ENCODE measurements at places on chromosomes 7 and 10.

DNA sequence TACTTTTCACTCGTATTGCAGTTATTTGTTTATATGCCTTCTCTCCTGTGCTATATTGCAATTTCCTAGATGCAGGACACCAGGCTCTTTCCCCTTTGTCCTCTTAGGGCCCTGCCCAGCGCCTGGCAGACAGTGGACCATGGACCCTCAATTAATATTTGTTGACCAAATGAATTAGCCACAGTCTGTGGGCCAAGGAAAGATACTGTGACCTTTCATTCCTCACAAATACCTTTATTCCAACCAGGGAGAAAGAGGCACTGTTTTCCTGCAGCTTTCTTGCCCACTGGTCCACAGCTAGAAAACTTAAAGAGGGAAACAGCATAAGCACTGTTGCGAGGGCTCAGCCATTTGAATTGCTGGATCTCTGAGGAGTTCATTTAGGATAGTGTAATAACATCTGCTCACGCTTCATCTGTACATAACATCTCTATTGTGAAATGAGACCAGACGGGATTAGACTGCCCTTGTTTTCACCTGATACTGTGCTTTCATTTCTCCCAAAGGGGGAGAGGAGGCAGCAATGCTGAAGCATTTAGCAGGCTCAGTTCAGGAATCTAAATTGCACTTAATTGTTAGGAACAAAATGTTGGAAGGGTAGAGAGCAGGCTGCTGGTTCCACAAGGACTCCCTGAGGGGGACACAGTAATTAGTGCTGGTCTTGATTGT lies 46.7 kb downstream of the TNS3 start:
- no peaks in the 10 kb centered on the region for H3K36me3 ChIP-seq
- peaks cover 11% of the 10 kb centered on the region for H3K4me1 ChIP-seq
- H3K27me3 ChIP-seq = no peaks in the 10 kb centered on the region
- H3K27ac ChIP-seq = no peak overlapping the region

DNA sequence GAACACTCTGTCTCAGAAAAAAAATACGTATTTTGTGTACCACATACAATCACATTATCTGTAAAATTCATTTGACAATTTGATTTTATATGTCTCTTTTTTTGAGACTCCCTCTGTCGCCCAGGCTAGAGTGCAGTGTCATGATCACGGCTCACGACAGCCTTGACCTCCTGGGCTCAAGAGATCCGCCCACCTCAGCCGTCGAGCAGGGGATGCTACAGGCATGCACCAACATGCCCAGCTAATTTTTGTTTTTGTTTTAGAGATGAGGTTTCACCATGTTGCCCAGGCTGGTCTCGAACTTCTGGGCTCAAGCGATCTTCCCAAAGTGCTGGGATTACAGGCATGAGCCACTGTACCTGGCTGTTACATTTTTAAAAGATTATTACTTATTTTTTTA lies 11.6 kb upstream of the BAZ1B start:
- H3K27me3 ChIP-seq = no peaks in the 10 kb centered on the region
- H3K27ac ChIP-seq = no peak overlapping the region
- H3K36me3 ChIP-seq = peaks cover 55% of the 10 kb centered on the region
- no peaks in the 10 kb centered on the region for H3K4me1 ChIP-seq
- DNase-seq = no peak
- no peak overlapping the region for H3K4me3 ChIP-seq

DNA sequence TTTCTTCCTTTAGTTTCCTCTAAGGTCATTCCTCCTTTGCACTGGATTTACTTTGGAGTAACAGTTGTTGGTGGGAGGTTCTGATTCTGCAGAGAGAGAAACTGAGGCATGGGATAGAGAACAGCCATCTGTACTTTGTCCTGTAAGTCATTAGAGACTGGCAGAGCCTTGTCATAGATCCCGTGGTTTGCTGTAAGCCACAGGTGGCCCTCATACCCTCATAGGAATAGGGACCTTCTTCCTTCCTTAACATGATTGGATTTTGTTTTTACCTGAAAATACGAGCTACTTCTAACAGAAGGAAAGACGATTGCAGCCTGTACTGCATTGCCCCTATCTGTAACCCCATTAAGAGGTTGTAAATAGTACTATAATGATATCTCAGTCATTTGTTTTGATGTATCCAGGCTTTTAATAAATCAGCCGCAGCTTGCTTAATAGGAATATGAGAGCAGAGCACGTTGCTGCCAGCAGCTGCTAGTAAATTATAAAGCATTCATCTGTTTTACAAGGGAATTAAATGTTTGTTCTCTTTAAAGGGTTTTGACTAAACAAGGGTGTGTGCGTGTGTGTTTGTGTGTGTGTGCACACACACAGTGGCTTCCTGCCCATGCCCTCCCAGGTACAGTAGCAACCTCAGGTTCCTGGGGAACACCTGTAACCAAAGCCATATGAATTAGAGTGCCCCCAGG lies 249.8 kb downstream of the AUTS2 start:
- H3K4me3 ChIP-seq = no peak overlapping the region
- H3K27me3 ChIP-seq = no peaks in the 10 kb centered on the region
- no peaks in the 10 kb centered on the region for H3K36me3 ChIP-seq
- no peak overlapping the region for H3K27ac ChIP-seq
- H3K4me1 ChIP-seq = no peaks in the 10 kb centered on the region

GRCh38 chr7:8363407-8364015 lies 69.9 kb upstream of the NXPH1 start:
- no peak overlapping the region for H3K27ac ChIP-seq
- H3K36me3 ChIP-seq = no peaks in the 10 kb centered on the region
- no peak overlapping the region for H3K4me3 ChIP-seq
- H3K4me1 ChIP-seq = no peaks in the 10 kb centered on the region
- DNase-seq = no peak
